Heart right ventricle (tissue), 16 donors: ENCODE measurements at places on chromosomes 5 and 9. TPM values are rescaled to one million over a fixed set of nuclear protein-coding genes. Genes with fewer than 3 reads are reported as not detected.

Gene NUTM2G
- total RNA-seq, result not detected

GRCh38 chr9:35385042-35385441 is 104.9 kb upstream of the RUSC2 start:
- no peaks in the 10 kb centered on the region for H3K4me1 ChIP-seq
- H3K27ac ChIP-seq, result no peak overlapping the region
- H3K27me3 ChIP-seq, result no peaks in the 10 kb centered on the region
- DNase-seq, result no peak
- H3K36me3 ChIP-seq, result no peaks in the 10 kb centered on the region

Gene AK6
- 29.8 TPM for total RNA-seq

DNA sequence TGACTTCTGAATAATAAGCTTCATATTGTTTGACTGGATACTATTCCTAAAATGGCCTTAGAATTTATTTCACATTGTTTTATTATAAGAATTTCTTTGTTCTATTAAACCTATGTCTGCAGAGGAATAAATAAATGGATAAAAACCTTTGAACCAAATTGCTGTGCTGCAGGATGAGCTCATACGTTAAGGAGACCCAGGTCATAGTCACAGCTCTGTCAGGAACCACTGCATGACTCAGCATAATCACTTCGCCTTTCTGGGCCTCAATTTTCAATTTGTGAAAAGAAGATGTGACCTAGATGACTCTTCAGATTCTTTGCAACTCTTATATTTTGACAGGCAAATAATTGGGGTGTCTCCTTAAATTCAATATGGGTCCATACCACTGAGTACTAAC is 36.7 kb upstream of the HMHB1 start:
- H3K4me3 ChIP-seq, result no peak overlapping the region
- no peaks in the 10 kb centered on the region for H3K27me3 ChIP-seq
- DNase-seq, result no peak
- H3K27ac ChIP-seq, result no peak overlapping the region

DNA sequence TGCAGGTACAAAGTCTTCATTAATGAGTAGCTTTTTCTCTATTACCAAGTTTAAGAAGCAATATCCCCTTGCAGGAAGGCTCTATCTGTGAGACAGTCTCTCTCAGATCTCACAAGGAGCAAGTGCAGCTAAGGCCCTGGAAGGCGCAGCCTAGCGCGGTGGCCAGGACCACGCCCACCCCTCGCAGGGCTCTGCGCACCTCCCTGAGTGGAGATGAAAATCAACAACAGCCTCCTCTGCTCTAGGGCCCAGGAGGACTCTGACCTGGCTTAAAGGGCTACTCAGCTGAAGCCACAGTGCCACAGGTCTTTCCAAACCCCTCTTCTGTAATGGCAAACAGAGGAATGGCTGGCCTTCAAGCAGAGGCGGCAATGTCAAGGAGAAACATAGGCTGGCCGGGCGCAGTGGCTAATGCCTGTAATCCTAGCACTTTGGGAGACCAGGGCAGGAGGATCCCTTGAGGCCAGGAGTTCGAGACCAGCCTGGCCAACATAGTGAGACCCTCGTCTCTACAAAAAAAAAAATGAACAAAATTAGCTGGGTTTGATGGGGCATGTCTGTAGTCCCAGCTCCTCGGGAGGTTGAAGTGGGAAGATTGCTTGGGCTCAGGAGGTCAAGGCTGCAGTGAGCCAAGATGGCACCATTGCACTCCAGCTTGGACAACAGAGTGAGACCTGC is 11.9 kb downstream of the SEC16A start:
- H3K4me3 ChIP-seq, result no peak overlapping the region
- DNase-seq, result no peak
- peaks cover 100% of the 10 kb centered on the region for H3K36me3 ChIP-seq
- no peak overlapping the region for H3K27ac ChIP-seq
- no peaks in the 10 kb centered on the region for H3K27me3 ChIP-seq
- no peaks in the 10 kb centered on the region for H3K4me1 ChIP-seq

DNA sequence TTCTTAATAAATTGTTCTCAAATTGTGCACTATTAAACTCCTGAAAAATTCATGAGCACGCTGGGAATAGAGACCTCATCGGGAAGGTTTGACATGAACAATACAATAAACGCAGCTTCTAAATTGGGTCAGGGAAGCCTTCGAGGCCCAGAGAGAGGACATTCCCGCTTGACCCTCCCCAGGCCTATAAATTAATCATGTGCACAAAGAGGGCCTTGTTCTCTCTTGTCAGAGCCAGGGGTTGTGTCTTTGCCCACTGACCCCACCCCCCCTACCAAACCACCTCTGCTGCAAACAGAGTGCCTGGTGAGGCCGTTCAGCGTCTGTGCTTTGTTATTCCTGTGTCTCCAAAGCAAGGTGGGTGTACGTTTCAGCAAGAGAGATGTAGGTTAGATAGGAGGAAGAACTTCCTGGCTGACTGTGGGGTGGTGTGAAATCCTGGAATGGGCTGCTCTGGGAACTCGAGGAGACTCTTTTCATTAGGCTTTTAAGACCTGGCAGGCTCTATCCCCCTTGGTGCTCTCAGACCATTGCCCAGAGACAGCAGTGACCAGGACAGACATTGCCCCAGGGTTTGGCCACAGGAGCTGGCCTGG is 18.2 kb upstream of the DAB2IP start:
- no peak overlapping the region for H3K4me3 ChIP-seq
- no peaks in the 10 kb centered on the region for H3K27me3 ChIP-seq
- DNase-seq, result no peak
- no peaks in the 10 kb centered on the region for H3K36me3 ChIP-seq

- no peaks in the 10 kb centered on the region for H3K36me3 ChIP-seq
- H3K27ac ChIP-seq, result no peak overlapping the region
- H3K4me3 ChIP-seq, result no peak overlapping the region
Measured at GRCh38 chr9:123599781-123600180, 243.8 kb downstream of the CRB2 start.

GRCh38 chr5:68894673-68895072 is 199.1 kb upstream of the SLC30A5 start:
- no peaks in the 10 kb centered on the region for H3K36me3 ChIP-seq
- H3K27ac ChIP-seq, result no peak overlapping the region
- no peak for DNase-seq

- no peak overlapping the region for H3K27ac ChIP-seq
- DNase-seq, result no peak
- no peaks in the 10 kb centered on the region for H3K36me3 ChIP-seq
- no peaks in the 10 kb centered on the region for H3K27me3 ChIP-seq
Measured at GRCh38 chr5:112006721-112007120, 249.7 kb upstream of the NREP start.

GRCh38 chr9:91162784-91163443 is 198.8 kb downstream of the AUH start:
- H3K4me3 ChIP-seq, result no peak overlapping the region
- no peak overlapping the region for H3K27ac ChIP-seq
- no peak for DNase-seq
- no peaks in the 10 kb centered on the region for H3K36me3 ChIP-seq
- no peaks in the 10 kb centered on the region for H3K27me3 ChIP-seq

DNA sequence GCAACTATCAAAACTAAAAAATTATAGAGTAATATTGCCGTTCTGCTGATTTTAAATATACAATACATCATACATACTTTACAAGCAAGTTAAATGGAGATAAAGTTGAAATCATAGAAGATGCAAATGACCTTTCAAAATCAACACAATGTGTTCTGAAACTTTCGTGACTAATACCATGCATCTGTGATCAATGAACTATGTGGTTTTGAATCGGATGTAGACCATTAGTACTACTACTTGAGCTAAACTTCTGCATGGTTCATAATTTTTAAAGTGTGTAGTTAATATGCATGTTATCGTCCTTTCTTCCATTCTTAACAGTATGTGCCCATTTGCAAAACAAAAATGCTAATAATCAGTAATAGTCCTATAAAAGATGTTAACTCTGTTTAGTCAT is 11.3 kb upstream of the PHF2 start:
- no peaks in the 10 kb centered on the region for H3K36me3 ChIP-seq
- no peak overlapping the region for H3K4me3 ChIP-seq
- DNase-seq, result no peak
- peaks cover 18% of the 10 kb centered on the region for H3K4me1 ChIP-seq
- no peaks in the 10 kb centered on the region for H3K27me3 ChIP-seq
- no peak overlapping the region for H3K27ac ChIP-seq

DNA sequence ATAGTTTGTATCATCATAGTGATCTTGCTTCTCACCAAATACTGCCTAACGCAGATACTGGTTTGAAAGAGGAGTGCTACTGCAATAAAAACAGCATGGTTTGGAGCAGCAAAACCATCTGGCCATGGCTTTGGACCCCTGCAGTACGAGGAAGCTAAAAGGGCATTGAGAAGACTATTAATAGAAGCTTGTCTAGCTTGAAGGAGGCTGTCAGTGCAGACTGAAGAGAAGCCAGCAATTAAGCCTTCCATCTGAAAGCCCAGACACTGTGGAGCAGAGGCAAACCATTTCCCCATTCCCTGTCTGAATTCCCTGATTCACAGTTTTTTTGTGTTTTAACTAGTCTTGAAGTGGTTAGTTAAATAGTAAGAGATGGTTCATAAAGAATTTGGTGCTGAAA is 281.6 kb downstream of the PTPRD start:
- no peaks in the 10 kb centered on the region for H3K27me3 ChIP-seq
- H3K36me3 ChIP-seq, result no peaks in the 10 kb centered on the region
- H3K4me3 ChIP-seq, result no peak overlapping the region
- no peaks in the 10 kb centered on the region for H3K4me1 ChIP-seq

DNA sequence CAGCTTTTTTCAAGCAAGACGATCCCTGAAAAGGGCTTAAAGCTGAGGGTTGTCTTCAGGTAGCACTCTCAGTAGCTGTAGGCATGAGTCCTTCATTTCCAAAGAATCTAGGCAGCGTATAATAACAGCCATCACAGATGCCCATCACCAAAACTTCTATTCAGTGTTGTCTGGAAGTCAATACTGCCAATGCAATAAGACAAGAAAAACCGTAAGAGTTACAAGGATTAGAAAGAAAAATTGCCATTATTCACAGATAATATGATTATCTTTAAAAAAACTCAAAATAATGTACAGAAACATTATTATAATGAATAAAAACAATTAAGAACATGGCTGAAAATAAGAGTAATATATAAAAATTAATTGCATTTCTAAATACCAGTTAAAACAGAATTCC is 208.2 kb upstream of the ADRA1B start:
- no peaks in the 10 kb centered on the region for H3K27me3 ChIP-seq
- no peaks in the 10 kb centered on the region for H3K4me1 ChIP-seq
- H3K4me3 ChIP-seq, result no peak overlapping the region
- no peaks in the 10 kb centered on the region for H3K36me3 ChIP-seq

Gene AGXT2
- not detected for total RNA-seq

Gene C9
- not detected for total RNA-seq

Gene GPX8
- 5.7 TPM for total RNA-seq

DNA sequence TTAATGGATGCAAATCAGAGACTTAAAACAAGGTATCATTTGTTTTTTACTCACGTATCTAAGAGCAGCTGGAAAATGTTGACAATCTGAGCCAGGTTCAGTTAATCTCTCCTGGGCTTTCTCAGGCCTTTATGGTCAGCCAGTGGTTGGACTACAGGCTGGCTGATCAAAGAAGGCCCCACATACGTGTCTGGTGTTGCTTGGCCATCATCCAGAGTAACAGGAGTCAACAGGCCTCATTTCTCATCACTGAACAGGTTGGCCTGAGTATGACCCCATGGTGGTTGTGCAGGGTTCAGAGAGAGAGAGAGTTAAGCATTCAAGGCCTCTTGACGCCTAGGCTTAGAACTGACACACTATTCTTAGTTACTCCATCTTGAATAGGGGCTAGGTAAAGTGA is 97.0 kb upstream of the VLDLR start:
- DNase-seq, result no peak
- no peak overlapping the region for H3K27ac ChIP-seq
- H3K4me3 ChIP-seq, result no peak overlapping the region
- H3K4me1 ChIP-seq, result no peaks in the 10 kb centered on the region
- H3K27me3 ChIP-seq, result no peaks in the 10 kb centered on the region
- no peaks in the 10 kb centered on the region for H3K36me3 ChIP-seq

Gene RNF20
- 45.8 TPM for total RNA-seq
